Urinary bladder (tissue), 4 donors: ENCODE measurements at places on chromosomes 11 and 22.

DNA sequence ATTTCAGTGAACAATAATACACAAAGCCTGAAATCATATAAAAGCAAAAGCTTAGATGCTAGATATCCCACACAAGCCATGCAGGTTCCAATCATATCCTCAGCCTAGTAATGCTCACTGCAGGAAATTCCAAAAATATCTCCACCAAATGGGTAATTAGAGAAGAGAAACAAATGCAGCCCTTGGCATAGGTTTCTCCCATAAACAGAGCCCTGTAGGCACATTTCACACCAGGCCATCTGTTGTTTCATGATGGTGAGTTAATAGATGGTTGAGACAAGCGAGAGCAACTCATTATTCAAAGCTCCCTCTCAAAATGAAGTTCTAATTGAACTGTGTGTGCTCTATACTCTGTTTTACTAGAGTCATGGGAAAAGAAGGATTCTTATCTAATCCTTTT, 154.6 kb upstream of the TRPC6 start:
- no peak for DNase-seq

DNA sequence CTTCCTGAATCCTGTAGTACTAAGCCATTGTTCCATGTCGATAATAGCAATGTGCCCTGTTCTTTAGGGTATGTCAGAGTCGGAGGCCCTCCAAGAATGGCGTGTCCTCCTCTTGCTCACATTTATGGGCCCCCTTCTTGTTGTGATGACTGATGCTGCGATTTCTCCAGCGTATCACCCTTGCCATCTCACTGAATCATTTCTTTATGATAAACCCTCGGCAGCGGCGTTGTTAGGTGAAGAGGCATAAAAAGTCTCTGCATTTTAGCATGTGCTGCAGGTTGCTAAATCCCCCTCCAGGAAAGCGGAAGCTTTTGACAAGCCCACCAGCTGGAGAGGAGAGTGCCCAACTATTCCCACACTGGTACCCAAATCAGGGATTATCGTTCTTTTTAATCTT, 1045.3 kb downstream of the BRD1 start:
- no peak for DNase-seq

DNA sequence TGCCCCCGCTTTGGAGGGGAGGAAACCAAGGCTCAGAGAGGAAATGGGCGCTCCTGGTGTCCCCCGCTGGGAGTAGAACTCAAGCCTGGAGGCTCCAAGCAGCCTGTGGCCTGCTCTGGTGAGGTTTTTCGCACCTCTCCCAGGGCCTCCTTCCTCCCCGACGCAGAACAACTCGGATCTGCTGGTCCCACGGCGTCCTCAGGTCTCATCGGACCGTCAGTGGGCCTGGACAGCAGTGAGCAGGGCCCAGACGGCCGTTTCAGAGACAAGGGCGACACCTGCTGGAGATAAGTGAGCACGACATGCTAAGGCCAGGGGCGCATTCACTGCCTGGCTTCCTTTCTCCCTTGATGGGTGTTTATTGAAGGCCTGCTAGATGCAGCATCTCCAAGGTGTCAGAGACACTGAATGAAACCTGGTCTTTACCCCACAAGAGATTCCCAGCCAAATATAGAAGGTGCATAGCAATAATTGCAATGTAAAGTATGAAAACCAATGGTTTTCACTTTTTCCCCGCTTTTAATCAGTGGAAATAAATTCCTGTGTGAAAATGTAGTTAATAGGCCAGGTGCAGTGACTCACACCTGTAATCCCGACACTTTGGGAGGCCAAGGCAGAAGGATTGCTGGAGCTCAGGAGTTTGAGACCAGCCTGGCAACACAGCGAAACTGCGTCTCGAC, 26.9 kb upstream of the CD82 start:
- no peak for DNase-seq

GRCh38 chr11:66950112-66950535, 8.1 kb downstream of the PC start:
- DNase-seq = no peak

DNA sequence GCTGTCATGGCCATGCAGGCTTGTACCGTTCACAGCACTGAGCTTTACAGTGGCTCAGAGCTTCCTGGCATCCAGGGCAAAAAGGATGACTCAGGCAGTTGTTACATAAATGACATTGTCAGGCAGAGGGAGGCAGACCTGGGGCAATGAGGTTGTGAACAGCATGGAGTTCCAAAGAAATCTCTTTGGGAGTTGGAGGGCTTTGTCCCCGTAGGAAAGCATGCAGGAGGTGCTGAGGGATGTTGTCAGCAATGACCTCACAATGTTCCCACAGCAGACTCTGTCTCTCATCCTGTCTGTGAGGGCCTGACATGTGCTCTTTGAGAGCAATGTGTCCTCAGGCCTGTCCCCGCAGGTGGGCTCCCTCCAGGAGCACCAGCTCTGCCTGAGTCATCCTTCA, 25.9 kb upstream of the PDE2A start:
- DNase-seq = no peak

GRCh38 chr11:70536051-70536877, 137.9 kb downstream of the CTTN start:
- no peak for DNase-seq

GRCh38 chr11:35243774-35244173, 104.8 kb downstream of the CD44 start:
- no peak for DNase-seq

GRCh38 chr11:47270331-47271271, 668 bp downstream of the MADD start:
- DNase-seq = no peak

DNA sequence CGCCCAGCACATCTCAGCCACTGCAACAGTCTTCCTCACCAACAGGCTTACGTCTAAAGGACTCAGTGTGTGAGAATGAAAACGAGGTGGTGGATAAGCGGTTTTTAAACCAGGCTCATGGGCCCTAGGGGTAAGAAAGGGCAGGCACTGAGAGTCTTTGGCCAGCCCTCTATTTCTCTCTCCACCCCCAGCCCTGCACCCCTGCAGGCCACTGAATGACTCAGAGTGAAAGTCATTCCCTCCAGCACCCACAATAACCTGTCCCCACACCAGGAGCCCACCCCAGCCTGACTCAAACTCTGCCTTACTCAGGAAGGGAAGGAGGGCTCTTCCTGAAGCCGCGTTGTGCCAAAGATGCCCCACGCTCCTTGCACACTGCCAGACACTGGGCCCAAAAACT, 72.0 kb downstream of the LARGE1 start:
- no peak for DNase-seq

DNA sequence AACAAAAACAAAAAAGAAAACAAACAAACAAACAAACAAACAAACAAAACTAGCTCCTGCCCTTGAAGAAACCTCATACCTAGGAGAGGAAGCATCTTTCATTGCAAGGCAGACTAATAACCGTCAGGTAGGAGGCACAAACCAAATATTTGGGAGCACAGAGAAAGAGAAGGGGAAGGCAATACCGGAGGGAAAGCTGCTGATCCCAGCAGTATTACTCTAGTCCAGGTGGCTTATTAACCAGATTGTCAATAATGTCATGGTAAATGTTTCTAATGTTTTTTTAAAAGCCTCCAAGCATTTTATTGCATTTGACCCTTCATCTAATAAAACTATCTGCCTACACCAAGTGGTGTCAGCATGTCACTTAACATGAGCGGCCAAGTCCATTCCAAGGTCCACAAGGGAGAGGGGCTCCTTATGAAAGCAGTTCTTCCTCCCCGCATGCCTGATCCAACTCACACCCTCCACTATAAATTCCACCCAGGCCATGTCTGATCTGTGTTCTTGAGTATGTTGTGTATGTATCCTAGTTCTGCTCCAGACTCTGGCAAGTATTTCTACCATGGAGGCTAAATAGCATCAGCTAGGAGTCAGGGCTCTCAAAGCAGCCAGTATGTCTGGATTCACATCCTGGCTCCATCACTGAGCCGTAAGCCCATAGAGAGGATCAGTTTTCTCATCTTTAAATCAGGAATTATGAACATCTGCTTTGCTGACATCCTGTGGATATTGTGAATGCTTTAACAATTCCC, 208.1 kb upstream of the TENM4 start:
- no peak for DNase-seq

DNA sequence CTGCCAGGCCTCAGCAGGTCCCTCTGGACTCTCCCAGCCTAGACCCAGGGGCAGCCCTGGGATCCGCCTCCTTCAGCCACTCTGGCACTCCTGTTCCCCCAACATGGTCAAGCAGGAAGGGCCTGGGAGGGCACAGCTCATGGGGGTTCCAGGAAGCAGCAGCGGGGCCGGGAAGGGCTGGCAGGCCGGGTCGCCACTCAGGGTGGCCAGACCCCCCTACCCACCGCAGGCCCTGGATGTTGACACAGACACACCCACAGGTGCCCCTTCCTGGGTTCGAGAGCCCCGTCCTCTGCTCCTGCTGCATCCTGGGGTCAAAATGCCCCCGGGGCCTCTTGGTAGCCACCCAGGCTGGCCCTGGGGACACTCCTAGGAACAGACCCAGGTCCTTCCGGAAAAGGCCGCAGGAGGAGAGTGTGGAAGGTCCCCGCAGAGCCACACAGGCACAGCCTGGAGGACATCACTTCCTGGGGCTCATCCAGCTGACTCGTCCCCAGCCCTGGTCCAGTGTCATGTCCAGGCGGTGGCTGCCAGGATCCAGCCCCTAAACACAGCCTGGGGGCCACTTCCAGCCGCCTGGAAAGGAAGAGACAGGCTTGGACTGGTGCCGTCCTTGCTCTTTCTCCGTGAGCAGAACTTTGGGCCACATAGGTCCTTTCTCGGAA, 6.8 kb upstream of the PIM3 start:
- no peak for DNase-seq

DNA sequence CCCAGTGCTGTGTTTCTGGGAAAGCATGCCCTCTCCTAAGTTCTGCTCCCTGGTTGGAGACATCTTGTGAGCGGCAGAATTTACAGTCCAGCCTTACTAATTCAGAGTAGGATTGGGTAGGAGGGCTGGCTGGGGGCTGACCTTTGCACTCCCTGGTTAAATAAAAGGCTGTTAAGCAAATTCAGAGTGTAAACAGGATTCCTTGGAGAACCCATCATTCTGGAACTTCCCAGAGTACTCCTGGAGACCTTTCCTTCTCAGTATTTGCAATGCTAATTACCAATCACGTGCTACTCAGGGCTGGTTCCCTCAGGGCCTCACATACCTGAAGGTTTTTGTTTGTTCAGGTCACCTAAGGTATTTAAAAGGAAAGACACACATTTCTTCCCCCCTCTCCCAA, 340.2 kb downstream of the TBC1D22A start:
- no peak for DNase-seq

- DNase-seq = no peak
These were observed 43.9 kb downstream of the BIRC2 start for GRCh38 chr11:102390667-102391465.

- no peak for DNase-seq
These were observed 773.9 kb downstream of the JRKL start for GRCh38 chr11:97163631-97164191.

DNA sequence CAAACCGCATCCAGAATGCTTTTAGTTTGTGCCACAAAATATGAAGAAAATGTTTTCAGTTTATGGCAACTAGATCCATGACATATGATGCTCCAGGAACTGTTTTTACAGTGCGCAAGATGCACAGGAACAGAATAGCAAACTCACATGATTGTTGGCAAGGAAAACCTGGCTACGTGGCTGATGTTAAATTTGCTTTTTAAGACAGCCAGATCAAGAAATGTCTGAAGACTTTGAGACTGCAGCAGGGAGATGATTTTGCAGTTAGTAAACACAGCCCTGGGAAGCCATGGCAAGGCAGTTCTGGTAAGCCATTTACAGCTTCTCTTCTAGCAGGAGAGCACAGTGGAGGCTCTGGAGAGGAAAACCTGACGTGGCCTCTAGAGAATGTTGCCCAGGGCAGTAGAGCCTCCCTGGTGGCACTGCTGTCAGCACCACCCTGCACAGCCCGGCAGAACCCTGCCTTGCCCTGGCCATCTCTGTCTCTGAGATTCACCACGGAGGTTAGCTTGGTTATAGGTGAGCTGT, 69.8 kb upstream of the TNRC6B start:
- no peak for DNase-seq

DNA sequence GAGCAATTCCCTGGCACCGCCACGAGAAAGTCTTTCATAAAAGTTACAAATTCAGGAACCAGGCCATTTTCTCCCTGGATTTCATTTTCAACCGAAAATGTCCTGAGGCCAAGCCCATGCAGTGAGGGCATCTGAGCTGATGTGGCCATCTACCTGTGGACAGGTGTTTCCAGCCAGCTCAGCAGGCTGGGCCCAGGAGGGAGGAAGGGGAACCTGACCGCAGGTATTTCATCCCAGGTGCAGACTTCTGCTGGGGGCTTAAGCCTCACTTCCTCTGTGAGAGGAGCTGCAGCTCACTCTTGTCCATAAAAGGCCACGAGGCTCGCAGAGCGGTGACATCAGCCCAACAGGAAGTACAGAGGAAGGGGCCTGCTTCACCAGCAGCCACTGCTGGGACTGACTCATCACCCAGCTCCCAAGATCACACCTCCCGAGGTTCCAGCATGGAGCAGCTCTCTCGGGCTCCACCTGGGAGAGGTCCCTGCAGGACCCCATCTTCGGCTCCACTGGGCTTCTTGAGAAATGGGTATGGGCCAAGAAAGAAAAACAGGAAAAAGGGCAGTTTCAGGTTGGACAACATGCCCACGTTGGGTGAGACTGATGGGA, 56.4 kb downstream of the MYH9 start:
- DNase-seq = peak; percentile 62

- no peak for DNase-seq
These were observed 12.6 kb upstream of the NECTIN1 start for GRCh38 chr11:119741369-119742262.

- DNase-seq = no peak
These were observed 8.3 kb upstream of the SSTR3 start for GRCh38 chr22:37220543-37220981.

- no peak for DNase-seq
These were observed 27.9 kb downstream of the TCP11L1 start for GRCh38 chr11:33067294-33067693.

DNA sequence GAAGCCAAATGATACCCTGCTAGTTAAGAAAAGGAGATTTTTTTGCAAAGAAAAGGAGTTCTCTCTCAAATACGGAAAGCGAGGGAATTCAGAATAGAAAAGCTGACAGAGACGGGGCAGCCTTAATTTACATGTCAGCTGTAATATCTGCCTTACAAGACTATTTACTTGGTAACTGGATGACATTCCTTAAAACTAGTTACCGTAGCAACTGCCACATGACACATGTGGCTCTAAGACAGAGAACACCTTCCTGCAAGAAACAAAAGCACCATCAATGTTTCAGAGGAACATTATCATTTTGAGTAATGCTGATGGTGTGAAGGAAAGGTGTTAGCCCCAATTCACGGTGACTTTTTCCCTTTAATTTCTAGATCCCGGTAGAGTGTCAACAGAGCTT, 222.1 kb downstream of the LRRC4C start:
- no peak for DNase-seq

- no peak for DNase-seq
These were observed 509.9 kb downstream of the NTM start for GRCh38 chr11:131880316-131880715.
